ENCODE measurements at places on chromosomes 6 and 20.

- DNase-seq, result no peak
Measured at GRCh38 chr6:108673602-108674001, 112.9 kb downstream of the FOXO3 start.

DNA sequence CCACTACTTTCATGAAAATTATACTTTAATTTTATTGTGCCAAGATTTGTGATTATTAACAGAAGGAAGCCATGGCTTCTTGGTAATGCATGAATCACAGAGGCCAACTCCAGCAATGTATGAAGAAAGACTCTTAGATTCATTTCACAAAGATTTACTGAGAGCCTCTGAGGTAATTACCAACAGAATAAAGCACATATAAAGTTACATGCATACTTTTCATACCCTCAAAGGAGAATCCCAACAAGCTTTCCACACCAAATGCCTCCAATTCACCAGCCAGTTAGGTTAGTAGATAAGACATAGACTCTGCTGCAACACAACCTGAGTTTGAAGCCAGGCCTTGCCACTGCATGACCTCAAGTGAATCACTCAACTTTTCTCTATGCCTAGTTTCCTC, 41.9 kb downstream of the HBS1L start:
- no peak for DNase-seq

DNA sequence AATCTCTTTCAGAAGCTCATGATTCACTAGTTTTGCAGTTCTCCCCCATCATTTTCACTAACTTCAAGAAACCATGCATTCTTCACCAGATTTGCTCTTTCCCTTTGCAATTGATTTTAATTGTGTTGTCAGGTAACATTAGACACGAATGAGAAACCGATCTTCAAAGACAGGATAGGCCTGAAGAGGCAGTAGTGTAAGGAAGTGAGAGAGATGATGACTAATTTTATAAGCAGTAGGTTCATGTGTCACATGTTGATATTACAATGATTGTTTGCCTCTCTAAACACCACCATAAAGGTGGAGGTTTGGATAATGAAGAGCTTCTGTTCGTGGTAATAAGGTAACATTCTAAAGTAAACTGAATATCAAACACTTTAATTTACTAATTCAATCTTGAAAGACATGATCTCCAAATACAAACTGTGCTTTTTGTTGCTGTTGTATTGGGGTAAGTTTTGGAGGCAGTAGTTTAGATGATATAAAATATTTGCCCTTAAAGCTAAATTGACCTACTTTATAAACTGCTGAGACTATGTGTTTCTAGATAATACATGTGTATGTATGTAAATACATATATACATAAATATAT, 207.2 kb downstream of the PHACTR1 start:
- no peak for DNase-seq

DNA sequence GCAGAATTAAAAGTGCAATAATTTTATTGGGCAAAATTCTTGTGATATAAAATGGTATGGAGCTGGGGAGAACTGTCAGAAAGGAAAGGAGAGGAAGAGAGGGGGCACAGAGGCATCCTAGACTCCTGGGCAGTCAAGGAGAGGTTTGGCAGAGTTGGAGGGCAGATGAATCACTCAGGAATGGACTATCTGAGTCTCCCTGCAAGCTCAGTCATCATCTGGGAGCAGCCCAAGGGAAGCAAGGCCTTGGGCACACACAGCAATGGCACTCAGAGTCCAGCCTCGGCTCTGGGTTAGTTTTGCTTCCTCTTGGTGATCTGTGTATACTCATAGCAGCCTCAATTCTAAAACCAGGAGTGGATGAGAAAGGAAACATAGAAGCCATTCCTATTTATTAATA, 67.2 kb downstream of the SLC22A1 start:
- no peak for DNase-seq

DNA sequence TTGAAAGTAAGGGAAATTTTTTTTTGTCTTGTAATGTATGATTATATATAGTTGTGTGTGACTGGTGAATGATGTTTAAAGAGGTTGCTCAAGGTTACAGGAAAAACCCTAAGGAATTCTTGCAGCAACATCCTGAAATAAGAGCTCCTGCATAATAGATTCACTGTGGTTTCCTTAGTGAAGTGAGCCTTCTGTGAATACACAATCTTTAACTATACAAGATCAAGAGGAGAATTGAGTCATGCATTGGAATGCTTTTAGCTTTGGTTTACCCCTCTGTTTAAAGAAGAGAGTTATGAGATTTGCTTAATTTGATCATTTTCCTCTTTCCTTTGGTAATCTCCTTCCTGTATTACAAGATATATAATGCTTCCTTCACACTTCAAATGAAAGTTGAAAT, 141.6 kb upstream of the EYA4 start:
- DNase-seq, result no peak

- DNase-seq, result no peak
Measured at GRCh38 chr6:108163644-108164542, 1.9 kb upstream of the NR2E1 start.

DNA sequence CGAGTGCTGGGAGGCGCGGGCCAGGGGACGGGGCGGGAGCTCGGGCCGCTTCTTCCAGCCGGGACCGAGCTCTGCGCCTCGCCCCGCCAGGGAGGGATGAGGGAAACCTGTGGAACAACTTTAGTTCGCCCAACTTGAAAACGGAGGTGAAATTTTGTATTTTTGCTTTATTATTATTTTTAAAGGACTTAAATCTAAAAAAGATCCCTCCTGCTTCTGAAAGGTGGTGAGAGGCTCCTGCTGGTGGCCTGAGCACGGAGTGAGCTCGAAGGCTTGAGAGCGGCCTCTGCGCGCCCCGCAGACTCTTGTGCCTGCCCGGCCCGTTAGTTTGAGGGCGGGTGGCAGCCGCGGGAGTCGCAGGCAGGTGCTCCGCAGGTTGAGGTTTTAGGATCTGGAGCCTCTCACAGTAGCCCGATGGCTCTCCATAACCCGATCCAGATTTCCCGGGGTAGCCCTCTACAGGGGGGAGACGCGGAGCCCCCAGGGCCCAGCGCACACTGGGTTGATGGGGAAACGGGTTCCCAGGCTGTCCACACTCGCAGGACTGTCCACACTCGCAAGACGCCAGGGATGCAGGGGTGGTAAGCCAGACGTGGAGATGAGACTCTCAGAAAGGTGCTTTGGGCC, 46.2 kb upstream of the SUPT3H start:
- no peak for DNase-seq

- DNase-seq, result peak; percentile 72
Measured at GRCh38 chr6:161922631-161923119, 648.8 kb upstream of the AGPAT4 start.

GRCh38 chr6:125807293-125807692, 16.5 kb downstream of the NCOA7 start:
- no peak for DNase-seq

DNA sequence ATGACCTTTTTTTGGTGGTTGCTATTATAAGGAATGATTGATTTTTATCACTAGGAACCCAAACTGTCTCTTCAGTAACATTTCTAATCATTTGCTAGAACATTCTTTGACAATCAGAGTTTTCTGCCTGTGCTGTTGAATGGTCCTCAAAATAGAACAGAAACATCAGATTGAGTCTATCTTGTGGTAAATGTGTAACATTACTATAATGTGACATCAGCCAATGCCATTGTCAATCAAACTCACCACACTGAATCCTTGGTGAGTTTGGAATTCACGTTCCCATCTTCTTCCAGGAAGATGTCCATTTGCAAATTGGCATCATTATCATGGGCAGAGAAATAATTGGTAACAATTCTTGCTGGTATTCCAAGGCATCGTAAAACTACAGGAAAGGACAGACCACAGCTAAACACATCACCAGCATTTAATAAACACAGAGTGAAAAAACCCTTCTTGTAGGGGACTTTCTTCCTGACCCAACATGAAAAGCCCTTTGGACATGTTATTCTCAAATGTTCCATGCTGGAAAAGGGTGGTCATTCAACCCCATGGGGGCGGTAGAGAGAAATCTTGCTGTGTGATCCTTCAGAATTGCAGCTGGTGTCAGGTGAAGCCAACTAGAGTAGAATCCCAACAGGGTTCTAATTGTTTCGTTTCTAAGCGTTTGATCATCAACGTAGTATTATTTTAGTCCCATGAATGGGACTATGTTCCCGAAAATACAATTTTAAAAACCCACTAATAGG, 98.5 kb downstream of the F13A1 start:
- DNase-seq, result no peak

- no peak for DNase-seq
Measured at GRCh38 chr6:40509716-40510260, 77.4 kb downstream of the LRFN2 start.

Measured in DMS153 (cell line).